Pons (tissue), 1 donor: ENCODE measurements at places on chromosomes 1 and 21.

GRCh38 chr1:2912424-2913061 is 108.7 kb upstream of the ACTRT2 start:
- no peak for DNase-seq

DNA sequence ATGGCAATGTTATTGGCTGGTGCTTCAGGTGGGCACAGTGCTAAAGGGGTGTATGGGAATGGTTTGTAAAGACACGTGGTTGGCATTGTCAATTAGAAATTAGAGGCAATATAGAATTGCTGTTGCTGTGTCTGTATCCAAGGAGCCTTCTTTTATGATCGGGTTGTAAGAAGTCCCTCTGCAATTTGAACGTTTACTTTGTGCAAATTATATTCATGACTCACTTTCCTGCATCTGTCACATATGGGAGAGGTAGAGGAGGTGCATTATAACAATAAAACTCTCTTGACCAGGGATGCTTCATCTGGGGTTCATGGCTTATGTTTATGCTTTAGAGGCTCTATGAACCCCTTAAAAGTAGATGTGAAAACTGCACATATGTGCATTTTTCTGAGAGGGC is 130.4 kb upstream of the DNAH14 start:
- DNase-seq, result no peak

- DNase-seq, result no peak
Measured at GRCh38 chr1:97869441-97869840, 51.4 kb downstream of the DPYD start.

GRCh38 chr1:234980291-234980644 is 148.4 kb downstream of the TOMM20 start:
- no peak for DNase-seq

DNA sequence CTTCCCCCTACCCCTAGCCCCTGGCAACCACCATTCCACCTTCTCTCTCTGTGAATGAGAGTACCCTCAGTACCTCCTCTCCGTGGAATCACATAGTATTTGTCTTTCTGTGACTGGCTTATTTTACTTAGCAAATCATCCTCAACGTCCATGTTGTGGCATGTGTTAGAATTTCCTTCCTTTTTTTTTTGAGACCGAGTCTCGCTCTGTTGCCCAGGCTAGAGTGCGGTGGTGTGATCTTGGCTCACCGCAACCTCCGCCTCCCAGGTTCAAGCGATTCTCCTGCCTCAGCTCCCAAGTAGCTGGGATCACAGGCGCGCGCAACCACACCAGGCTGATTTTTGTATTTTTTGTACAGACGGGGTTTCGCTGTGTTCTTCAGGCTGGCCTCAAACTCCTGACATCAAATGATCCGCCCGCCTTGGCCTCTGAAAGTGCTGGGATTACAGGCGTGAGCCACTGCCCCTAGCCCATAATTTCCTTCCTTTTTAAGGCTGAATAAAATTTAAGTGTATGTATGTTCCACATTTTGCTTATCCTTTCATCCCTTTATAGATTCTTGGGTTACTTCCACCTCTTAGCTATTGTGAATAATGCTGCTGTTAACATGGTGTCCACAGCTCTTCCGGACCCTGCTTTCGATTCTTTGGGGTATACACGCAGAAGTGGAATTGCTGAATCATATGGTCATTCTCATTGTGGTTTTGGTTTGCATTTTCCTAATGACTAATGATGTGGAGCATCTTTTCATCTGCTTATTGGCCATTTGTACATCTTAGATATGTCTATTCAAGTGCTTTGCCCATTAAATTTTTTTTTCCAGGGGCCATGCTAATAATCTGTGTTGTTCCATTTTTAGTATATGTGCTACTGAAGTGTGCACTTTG is 32.3 kb downstream of the ERRFI1 start:
- no peak for DNase-seq

DNA sequence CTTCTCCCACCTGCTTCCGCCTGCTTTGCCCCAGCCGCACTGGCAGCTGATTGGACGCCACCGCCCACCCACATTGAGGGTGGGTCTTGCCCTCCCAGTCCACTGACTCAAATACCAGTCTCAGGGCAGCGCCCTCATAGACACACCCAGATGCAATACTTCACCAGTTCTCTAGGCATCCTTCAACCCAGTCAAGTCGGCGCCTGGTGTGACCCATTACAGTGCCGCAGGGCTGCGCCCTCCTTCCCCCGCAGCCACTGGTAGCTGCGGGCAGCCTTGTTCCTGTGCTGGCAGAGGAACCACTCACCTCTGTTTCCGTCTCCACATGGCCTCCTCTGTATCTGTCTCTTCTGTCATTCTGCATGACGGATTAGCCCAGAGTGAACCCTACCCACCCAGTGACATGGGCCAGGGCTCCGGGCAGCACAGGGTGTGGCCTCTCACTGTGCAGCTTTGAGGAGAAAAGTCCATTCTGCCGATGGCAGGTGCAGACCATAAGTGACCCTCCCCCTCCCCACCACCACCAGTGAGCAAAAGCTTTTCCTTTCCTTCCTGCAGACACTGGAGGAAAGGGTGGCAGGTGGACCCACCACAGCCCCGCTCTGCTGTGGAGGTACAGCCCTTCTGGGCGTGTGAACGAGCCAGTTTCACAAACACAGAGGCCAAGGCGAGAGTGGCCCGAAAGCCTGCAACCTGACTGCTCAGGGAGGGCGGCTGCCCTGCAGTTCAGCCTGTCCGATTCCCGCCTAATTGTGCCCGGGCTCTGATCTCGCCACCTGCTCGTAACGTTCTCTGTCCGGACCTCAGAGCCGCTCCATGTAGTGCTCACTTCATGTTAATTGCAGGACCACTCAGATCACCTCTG is 57.1 kb downstream of the FAAP20 start:
- no peak for DNase-seq

DNA sequence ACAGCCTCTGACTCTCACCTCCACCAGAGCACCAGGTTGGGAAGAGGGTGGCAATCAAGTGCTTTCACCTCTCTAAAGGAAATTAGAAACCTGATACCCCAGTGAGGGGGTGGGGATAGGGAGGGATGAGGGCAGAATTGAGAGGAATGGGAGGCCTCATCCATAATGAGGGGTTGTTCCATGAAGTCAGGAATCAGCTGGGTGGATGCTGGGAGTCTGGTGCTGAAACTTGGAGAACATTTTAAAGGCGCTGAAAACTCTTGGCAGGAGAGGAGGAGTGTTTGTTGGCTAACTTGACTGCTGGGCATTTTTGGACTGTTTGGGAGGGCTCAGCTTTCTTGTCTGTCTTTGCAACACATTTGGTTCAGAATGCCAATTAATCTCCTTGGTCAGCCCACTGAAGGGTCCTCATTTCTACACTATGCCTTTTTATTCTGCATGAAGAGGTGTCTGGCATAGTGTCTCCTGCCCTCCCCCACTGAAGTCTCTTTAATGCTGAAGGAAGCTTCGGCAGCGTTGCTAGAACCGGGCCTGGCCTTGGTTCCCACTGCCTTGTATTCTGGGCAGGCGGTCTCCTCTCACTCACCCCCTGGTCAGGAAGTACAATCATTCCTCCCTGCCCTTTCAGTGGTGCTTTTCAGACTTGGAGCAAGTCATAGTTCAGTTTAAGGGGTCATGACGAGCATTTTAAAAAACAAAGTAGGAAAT is 2.2 kb downstream of the PHGDH start:
- DNase-seq, result peak; percentile 67

DNA sequence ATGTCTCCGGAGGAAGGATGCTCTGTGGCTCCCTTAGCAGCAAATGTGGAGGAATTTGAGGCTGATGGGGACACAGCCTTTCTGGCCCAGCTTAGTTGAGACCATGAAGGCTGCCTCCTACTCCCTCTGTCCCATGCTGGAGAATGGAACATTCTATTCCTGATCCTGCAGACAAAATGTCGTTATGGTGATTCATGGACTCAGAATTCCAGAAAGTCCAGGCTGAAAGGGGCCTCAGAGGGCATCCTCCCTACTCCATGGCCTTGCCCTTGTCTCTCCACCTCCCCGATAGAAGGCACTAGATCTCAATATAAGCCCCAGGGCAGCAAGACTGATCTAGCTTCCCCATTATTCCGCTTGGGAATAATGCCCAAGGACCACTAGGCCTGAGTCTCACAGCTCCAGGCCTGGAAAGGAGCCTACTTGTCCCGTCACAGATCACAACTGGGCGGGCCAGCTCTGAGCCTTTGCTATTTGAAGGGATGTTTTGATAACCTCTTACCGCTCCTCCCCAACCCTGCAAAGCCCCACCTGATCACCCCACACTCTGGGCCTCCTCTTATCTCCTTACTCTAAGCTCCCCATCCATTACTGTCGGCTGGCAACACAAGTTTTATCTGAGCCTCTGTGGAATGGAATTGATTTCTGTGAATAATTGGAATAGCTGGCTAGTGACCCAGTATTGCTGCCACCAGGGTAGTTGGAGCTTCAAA is 52.8 kb upstream of the TRABD2B start:
- no peak for DNase-seq

DNA sequence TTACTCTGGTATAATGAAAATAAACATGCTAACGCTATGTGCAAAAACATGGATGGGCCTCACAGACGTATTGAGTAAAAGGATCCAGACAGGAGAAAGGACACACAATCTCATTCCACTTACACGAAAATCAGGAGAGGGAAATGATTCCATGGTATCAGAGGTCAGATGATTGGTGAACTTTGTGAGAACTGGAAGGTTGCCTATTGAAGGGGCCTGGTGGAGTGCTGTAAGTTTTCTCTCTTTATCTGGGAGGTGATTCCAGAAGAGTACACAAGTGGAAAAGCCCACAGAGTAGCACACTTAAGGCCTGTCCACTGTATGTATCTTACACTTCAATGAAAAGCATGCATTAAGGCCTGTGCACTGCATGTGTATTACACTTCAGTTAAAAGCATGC is 9.6 kb downstream of the GSTM2 start:
- no peak for DNase-seq

DNA sequence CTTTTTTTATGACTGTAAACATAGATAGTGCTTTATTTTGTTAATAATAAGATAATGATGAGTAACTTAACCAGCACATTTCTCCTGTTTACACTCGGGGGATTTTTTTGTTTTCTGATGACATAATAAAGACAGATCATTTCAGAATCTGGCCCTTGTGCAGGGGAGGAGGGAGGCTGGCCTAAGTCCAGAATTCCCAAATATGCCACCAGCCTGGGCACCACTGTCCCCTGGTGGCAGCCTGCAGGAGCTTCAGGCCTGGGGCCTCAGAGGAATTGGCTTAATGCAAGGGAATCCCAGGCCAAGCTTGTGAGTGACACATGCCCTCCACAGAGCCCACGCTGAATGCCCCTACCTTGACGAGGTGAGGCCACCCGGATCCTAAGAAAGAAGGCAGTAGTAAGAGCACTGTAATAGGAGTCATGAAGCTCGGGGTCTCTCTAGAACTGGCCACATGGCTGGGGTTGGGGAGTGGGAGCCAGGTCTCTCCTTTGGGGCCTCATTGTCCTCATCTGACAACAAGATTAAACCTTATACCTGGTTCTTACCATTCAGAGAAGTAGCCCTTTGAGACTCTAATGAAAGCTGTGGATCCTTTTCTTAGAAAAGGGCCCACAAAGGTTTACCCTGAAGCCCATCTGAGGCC is 24.1 kb downstream of the ETNK2 start:
- DNase-seq, result peak; percentile 71

DNA sequence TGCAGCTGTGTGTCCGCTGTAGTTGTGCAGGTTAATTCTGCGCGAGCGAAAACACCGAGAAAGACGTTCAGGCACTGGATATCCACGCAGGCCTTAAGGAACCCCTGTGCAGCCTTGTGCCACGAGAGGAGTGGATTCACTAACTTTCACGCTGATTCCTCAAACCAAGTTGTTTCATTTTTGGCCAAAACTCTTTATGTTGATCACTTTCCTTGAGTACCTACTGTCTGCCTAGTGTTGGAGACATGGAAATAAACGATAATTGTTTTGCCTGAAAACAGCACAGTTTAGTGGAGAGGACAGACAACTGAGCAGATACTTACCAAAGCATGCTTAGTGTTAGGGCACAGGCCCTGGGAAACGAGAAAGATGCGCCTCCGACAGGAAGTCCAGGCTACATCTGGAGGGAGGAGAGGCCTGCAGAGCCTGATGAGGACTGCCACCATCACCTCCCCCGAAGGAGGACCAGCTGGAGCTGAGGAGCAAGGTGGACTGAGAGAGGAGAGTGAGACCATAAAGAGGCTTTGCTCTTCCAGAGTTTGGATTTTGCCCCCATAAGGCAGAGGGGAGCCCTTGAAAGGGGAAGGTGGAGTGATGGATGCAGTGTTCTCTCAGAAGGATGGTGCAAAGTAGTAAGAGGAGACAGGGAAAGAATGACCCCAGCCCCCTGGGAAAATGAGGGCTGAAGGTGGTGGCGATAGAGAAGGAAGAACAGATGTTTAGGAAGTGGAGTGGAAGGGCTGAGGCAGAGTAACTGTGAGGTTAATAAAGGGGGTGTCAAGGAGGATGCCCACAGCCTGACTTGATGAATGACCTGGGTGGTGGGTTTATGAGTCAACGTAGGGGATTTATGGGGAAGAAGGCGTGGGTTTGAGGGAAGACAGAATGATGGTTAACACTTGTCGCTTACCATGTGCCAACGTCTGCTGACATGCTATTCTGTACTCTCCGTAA is 956 bp upstream of the SCAF4 start:
- DNase-seq, result peak; percentile 60

- no peak for DNase-seq
Measured at GRCh38 chr1:175892686-175893085, 149.3 kb upstream of the TNR start.

DNA sequence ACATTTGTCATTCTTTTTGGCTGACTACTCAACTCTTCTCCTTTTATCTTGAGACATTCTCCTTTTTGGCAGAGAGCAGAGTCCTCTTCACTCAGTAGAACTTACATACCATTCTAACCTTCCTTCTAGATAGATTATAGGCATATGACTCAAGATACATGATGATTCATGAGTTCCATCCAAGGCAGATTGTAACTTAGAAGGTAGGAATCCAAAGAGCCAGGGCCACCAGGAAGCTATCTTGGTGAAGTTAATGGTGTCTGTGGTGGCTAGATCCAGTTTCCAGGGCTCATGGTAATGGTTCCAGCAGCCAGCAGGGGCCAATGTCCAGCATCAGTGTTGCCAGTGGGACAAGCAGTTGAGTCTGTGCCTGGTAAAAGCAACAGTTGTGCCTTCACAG is 76.1 kb upstream of the KIAA0040 start:
- DNase-seq, result no peak

GRCh38 chr1:2447276-2448097 is 28.6 kb upstream of the PLCH2 start:
- peak; percentile 35 for DNase-seq

DNA sequence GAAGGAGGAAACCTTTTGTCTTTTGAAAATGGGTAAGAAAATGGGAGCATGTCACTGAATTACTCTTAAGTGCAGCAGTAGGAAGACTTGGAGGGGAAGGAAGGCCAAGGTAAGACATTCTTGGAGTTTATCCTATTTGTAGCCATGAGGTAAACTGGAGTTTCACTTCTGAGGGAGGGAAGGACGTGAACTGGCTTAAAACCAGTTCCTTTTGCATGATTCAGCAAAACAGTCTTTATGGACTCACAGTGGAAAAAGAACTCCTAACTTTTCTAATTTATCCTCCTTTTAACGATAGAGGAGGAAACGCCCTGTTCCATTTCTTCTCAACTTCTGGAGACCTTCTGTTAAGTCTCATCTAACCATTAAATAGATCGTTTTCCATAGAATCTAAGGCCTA is 2.5 kb downstream of the PRDX6 start:
- DNase-seq, result no peak
